Left renal cortex interstitium (tissue), 4 donors: ENCODE measurements at places on chromosomes 6 and 20. TPM values are rescaled to one million over a fixed set of nuclear protein-coding genes. Genes with fewer than 3 reads are reported as not detected.
A peak's percentile ranks its signal among the peaks of the same experiment; 100 is the strongest.

DNA sequence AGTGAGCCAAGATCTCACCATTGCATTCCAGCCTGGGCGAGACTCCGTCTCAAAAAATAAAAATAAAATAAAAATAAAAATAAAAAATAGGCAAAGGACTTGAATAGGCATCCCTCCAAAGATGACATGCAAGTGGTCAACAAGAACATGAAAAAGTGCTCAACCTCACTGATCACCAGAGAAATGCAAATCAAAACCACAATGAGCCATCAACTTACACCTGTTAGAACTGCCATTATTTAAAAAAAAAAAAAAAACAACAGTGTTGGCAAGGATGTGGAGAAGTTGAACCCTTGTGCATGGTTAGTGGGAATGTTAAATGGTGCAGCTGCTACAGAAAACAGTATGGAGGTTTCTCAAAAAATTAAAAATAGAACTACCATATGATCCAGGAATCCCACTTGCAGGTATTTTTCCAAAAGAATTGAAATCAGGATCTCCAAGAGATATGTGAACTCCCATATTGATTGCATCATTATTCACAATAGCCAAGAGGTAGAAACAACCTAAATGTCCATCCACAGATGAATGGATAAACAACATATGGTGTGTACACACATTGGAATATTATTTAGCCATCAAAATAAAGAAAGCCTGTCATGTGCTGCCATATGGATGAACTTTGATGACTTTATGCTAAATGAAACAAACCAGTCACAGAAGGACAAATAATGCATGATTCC is 2.8 kb downstream of the C20orf203 start:
- no peak for DNase-seq

GRCh38 chr6:37624606-37625574 is 72.8 kb downstream of the MDGA1 start:
- DNase-seq, result no peak

The CNKSR3 gene
- 58.1 TPM for polyA plus RNA-seq

DNA sequence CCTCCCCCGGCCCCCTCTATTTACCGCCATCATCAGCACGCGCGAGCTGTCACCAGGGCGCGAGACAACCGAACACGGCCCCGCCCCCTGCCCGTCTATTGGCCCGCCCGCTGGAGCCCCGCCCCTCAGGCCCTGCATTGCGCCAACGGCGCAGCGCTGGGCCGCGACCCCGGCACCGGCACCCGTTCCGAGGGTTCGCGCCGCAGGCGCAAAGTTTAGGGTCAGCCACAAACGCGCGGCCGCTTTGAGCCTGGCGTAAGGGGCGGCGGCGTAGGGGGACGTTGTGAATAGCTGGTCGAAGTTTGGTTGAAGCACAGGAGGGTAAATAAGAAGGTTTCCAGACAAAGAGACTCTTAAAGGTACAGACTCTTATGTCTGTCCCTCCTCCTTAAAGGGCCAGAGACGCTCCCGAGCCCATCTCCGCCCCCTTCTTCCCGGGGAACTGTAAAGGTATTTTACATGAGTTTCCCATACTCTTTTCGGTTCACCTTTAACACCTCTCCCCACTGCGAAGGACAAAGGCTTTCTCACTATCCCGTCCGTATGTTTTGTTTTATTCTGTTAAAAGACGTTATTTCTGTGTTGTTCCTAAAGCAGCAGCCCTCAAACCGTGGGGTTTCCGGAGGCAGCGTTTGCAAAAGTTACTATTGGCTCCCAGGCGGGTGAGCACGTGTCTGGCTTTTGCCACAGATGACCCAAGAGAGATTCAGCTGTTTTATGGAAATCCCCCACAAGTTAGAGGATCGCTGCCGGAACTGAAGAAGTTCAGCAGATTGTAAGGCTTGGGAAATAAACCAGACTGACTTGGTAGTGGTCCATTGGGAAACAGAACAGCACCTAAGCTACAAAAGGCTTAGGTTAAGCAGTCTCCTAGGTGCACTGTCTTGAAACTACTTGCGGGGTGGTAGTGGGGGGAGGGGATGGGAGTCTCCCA is at the start of gene USP49:
Gene USP49, minus strand, starts transcription at position 76 of the 934 bp plus-strand sequence. CDS start 88,392 bp downstream, outside the sequence.
- DNase-seq, result peak; percentile 81

The BTNL2 gene
- 0.14 TPM for polyA plus RNA-seq

The UBE2C gene
- 70.7 TPM for polyA plus RNA-seq

GRCh38 chr6:151870375-151870774 is 62.9 kb downstream of the ESR1 start:
- no peak for DNase-seq

The BPIFB4 gene
- not detected for polyA plus RNA-seq

- no peak for DNase-seq
Measured at GRCh38 chr6:17233531-17233930, 47.6 kb upstream of the RBM24 start.

DNA sequence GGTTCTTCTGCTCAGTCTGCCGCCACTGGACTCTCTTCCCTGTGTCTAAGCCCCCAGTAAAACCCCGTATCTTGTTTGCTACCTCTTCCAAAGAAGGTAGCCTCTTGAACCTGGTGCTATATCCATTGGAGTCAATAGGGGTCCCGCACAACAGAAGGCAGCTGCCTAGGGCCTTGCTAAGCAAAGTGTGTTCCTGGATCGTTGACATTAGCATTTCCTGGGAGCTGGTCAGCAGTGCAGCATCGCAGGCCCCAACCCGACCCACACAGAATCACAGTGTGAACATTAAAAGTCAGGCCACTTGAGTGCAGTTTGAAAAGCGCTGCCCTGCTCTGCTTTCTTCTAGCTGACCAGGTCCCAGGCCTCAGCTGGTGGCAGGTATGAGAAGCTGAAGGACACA is 2.9 kb downstream of the ADA start:
- no peak for DNase-seq

GRCh38 chr6:119215885-119216590 is 133.5 kb downstream of the MAN1A1 start:
- DNase-seq, result no peak

GRCh38 chr20:62711703-62712101 is 3.1 kb downstream of the NTSR1 start:
- DNase-seq, result no peak

- no peak for DNase-seq
Measured at GRCh38 chr6:127391094-127391953, 47.9 kb upstream of the ECHDC1 start.

The BANF2 gene
- polyA plus RNA-seq, result not detected

The RIMS4 gene
- 0.60 TPM for polyA plus RNA-seq

DNA sequence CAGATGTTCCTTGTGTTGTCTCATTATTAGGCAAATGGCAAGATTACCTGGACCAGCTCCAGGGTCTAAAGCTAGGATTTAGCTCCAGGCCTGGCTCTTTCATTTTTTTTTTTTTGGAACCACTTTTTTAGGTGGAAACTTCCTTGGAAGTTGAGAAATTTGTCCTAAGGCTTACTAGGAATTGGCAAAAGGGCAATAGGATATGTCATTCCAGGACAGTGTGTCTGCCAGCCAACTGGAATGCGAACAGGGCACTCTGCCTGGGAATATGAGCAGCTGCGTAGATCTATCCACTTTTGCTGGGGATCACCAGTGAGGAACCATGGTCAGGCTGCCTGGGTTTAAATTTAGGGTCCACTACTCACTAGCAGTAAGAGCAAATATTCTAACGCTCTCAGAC is 304.0 kb downstream of the TSHZ2 start:
- DNase-seq, result no peak
